ENCODE measurements at places on chromosomes 6 and 20.

DNA sequence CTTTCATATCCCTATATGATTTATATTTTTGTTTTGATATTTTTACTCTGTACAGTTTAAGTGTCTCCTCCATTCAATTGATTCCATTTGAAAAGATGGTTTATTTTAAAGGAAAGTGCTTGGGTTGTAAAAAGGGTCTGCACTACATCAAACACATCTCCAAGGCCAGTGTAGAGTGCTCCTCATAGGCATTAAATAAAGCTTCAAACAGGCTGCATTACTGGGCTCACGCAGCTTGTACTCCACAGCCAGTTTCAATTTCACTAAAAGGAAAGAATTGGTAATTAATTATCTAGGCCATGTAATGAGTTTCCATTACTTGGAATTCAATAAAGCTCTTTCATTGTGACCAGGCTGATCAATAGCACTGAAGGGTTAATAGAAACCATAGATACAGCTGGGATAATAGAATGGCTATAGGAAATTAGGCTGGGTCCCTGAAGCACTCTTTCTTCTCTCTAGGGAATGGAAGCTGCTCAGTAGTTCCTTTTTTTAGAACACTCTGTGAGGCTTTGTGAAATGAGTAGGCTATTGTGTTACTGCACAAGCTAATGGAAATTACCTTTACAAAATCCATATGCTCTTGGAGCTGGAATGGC, 442.2 kb downstream of the RNF144B start:
- DNase-seq: no peak

- no peak for DNase-seq
Measured at GRCh38 chr6:106626485-106626884, 2.8 kb downstream of the RTN4IP1 start.

- DNase-seq: no peak
Measured at GRCh38 chr6:84411060-84411629, 183.7 kb upstream of the CEP162 start.

DNA sequence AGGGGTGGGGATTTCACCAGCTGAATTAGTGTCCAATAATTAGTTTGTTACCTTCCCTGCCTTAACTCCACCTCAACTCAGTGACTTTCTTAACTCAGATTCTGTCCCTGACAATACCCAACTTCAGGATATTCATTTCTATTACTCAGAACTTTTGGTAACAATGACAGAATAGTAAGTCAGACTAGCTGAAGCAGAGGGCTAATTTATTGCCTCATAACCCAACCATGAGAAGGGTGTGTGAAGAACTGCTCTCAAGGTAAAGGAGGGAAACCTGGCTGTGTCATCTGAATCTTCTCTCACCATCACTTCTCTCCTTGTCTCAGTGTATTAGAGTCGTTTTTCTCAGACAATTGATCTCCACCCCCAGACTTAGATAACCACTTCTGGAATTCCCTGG, 1.2 kb upstream of the PI3 start:
- no peak for DNase-seq

- no peak for DNase-seq
Measured at GRCh38 chr6:16751251-16751946, 9.9 kb downstream of the ATXN1 start.

- DNase-seq: peak; percentile 42
Measured at GRCh38 chr20:36153736-36154699, 522 bp upstream of the EPB41L1 start.

DNA sequence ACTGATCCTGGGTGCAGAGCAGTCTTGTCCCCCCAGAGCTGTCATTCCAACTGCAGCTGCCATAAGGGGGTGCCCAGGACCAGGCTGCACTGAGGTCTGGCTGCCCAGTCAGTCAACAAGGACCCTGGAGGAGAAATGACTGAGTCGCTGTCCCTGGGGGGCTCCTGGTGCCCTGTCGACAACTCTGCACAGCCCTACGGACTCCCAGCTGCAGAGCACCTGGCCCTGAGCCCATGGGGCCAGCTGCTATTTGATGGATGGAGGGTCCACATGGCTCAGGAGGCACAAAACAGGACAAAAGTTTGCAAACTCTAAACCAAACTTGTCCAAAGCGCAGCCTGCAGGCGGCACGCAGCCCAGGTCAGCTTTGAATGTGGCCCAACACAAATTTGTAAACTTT, 46.3 kb upstream of the RPS6KA2 start:
- no peak for DNase-seq

GRCh38 chr6:167435209-167435728, 110.4 kb downstream of the TTLL2 start:
- DNase-seq: no peak

- no peak for DNase-seq
Measured at GRCh38 chr6:156378853-156379252, 398.3 kb upstream of the ARID1B start.

DNA sequence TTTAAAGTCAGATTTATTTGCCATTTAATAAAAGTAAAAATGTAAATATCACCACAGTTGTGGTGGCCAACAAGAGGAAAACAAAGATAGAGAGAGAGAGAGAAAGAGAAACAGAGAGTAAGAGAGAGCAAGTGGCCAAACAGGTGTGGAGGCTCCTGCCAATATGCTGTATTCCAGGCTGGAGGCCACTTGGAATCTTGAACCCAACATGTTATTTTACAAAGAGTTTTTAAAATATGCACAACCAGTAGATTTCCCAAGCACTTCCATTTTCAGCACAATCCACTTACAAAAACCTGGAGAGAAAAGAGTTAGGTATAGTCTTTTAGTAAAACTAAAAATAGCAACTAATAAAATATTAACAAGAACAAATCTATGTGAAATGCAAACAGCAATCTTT, 1323.1 kb upstream of the CITED2 start:
- no peak for DNase-seq

- no peak for DNase-seq
Measured at GRCh38 chr20:37947943-37948342, 45.0 kb downstream of the VSTM2L start.

DNA sequence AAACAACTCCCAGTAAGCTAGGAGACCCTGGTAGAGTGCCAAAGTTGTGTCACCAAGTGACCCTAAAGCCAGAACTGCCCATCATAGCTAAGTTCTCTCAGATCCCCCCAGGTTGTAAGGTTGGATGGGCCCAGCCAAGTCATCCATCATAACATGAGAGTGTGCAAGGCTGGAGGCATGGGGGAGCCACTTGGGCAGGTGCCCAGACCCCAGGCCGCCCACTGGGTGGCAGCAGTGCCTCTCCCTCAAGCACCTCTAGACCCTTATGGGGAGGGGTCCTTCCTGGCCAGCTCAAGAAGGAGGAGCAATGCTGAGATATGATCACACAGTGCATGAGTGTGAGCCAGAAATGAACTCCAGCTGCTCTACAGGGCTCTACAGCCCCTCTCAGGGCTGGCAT, 154.5 kb downstream of the MYLK4 start:
- no peak for DNase-seq

GRCh38 chr6:122408702-122409458, 9.4 kb downstream of the HSF2 start:
- no peak for DNase-seq

DNA sequence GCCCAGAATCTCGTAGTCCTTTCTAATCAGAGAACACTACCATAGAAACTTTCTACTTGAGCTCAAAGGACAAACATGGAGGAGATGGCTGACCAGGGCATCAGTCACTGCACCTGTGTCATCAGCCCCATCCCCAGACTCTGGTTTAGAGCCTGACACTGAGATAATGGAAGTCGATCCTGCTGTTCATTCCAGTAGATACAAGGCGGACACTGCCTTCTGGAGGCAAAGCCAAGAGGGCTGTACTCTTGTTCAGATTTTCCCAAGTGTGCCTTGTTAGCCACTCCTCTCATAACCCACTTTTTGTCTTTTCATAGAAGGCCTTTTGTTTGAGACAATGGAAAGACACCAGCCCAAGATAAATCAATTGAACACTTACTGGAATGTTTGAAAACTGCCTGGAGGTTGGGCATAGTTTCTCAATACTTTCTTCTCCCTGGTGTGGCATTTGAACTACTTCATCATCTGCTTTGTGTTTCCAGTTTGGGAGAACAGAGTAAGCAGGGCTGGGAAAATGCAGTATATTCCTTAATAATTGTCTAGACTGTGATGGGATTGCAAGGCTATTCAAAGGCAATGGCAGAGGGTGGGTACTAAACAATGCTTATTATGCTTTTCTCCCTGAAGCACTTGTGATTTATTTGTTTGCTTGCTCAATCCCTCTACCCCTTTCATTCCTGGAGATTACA, 99.7 kb downstream of the CLIC5 start:
- no peak for DNase-seq

- no peak for DNase-seq
Measured at GRCh38 chr6:9121549-9121948, 686.2 kb upstream of the SLC35B3 start.

- no peak for DNase-seq
Measured at GRCh38 chr6:36633915-36634314, 39.8 kb downstream of the SRSF3 start.

DNA sequence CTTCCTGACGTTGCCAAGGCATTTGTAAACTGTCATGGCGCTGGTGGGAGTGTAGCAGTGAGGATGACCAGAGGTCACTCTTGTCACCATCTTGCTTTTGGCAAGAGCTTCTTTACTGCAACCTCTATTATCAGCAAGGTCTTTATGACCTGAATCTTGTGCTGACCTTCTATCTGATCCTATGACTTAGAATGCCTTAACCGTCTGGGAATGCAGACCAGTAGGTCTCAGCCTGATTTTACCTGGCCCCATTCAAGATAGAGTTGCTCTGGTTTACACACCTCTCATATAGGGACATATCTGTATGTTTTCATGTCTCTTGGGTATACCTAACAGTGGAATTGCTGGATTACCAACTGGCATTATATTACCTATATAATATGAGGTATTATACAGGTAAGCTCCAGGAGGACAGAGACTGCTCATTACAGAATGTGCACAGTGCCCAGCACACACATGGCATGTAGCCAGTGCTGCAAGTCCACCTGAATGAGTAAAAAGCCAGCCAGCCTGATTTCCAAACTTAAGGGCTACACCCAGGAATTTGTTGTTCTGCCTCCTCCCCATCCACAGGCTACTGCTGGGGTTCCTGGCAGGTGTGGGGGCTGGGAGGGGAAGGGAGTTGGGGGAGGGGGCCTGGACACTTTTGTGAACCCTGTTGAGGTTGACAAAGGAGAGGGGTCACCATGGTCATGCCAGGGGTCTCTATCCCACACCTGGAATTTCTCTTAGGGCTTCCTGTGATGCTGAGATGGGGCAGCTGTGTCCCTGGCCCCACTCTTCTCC, 35.2 kb upstream of the BLCAP start:
- no peak for DNase-seq

DNA sequence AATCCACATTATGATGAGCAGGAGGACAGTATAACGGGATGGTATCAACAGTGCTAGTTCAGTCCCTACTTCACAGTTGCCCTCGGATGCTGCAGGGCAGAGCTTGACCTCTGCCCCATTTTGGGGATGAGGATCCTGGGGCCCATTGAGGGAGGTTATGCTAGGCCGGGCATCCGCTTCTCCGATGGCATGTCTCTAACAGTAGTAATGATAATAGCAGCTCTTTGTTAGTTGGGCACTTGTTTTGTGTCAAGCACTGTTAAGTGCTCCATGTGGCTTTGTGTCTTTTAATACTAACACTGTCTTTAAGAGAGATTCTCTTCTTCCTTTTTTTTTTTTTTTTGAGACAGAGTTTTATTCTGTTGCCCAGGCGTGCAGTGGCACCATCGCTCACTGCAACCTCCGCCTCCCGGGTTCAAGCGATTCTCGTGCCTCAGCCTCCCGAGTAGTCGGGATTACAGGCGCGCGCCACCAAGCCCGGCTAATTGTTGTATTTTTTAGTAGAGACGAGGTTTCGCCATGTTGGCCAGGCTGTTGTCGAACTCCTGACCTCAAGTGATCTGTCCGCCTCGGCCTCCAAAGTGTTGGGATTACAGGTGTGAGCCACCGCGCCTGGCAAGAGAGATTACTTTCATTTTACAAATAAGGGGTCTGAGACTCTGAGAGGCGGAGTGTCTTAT, 1.1 kb downstream of the MAPRE1 start:
- DNase-seq: no peak

GRCh38 chr20:33995053-33995831, 1.5 kb downstream of the RALY start:
- no peak for DNase-seq

DNA sequence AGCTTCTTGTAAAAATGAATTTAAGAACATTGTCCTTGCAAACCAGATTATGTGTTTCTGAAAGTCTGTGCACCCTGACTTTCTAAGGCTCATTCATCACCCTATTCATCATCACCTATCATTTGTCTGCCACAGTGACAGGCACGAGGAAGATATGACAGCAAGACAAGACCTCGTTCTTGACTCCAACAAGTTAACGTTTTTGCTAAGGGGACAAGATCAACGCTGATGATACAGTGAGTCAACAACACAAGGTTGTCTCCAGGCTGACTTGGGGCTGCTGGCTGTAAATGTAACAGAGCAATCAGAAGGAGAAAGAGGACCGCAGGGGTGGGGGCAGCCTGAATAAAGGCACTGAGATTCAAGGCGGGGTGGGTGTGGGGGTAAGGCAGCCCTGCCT, 94.2 kb downstream of the FOXC1 start:
- no peak for DNase-seq

- no peak for DNase-seq
Measured at GRCh38 chr6:17972074-17972952, 15.1 kb downstream of the KIF13A start.
